ENCODE measurements at places on chromosomes 1 and 21. TPM values are rescaled to one million over a fixed set of nuclear protein-coding genes. Genes with fewer than 3 reads are reported as not detected.

DNA sequence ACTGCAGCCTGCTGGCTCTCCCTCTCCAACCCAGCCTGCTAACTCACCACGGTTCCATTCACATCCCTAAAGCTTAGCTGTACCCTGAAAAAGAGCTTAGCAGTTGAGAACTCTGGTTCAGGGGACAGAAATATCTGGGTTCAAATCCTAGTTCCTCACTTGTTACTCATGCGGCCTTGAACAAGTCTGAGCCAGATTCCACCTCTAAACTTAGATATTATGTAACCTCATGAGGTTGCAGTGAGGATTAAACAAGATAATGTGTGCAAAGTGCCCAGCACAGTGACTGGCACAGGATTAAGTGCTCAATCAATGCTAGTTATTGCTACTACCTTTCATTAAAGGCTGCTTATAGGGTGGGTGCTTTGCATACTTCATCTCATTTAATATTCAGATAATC is 41.3 kb upstream of the DHCR24 start:
- H3K27me3 ChIP-seq, result no peaks in the 10 kb centered on the region
- H3K4me3 ChIP-seq, result no peak overlapping the region
- H3K4me1 ChIP-seq, result no peaks in the 10 kb centered on the region
- no peak for DNase-seq
- no peak overlapping the region for H3K27ac ChIP-seq
- H3K36me3 ChIP-seq, result no peaks in the 10 kb centered on the region

- no peaks in the 10 kb centered on the region for H3K27me3 ChIP-seq
- DNase-seq, result peak; percentile 34
- H3K4me3 ChIP-seq, result no peak overlapping the region
- H3K36me3 ChIP-seq, result peaks cover 37% of the 10 kb centered on the region
- peak overlapping the region; percentile 46 for H3K27ac ChIP-seq
These were observed 36.8 kb upstream of the PODN start for GRCh38 chr1:53025034-53025768.

GRCh38 chr1:114690148-114690547 is 5.2 kb downstream of the AMPD1 start:
- no peak overlapping the region for H3K4me3 ChIP-seq
- no peak overlapping the region for H3K27ac ChIP-seq
- DNase-seq, result no peak
- no peaks in the 10 kb centered on the region for H3K36me3 ChIP-seq
- no peaks in the 10 kb centered on the region for H3K4me1 ChIP-seq

Gene BARHL2
- polyA plus RNA-seq, result not detected

Gene KCNA3
- polyA plus RNA-seq, result 0.81 TPM

DNA sequence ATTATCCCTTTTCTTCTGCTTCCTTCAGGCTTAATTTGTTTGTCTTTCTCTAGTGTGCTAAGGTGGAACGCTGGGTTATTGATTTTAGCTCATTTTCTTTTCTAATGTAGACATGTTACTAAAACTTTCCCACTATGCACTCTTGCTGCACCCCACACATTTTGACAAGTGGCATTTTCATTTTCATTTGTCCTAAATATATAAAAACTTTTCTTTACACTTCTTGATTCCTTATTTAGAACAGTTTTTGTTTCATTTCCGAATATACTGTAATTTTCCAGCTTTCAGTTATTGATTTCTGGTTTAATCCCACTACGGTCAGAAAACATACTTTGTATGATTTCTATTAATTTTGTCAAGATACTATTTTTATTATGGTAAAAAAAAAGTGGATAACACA is 25.3 kb downstream of the SH3BP5L start:
- no peak for DNase-seq
- H3K4me3 ChIP-seq, result no peak overlapping the region
- H3K27me3 ChIP-seq, result no peaks in the 10 kb centered on the region
- no peak overlapping the region for H3K27ac ChIP-seq
- H3K36me3 ChIP-seq, result no peaks in the 10 kb centered on the region
- H3K4me1 ChIP-seq, result no peaks in the 10 kb centered on the region

DNA sequence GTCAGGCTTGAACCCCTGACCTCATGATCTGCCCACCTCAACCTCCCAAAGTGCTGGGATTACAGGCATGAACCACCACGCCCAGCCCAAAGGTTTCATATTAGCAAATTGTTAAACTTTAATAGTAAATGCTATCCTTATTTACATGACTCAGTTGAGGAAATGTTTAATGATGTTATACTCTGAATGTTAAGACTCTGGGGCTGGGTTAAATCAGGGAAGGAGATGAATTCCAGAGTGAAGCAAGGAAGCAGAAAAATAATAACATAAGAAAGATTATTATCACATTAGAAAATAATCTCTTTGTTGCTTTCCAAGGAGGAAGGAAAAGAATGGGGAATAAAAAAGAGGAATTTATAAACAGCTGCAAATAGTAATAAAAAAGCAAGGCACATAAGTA is 105.3 kb downstream of the PTGS2 start:
- no peak for DNase-seq
- H3K27ac ChIP-seq, result no peak overlapping the region
- no peaks in the 10 kb centered on the region for H3K27me3 ChIP-seq
- no peak overlapping the region for H3K4me3 ChIP-seq
- no peaks in the 10 kb centered on the region for H3K36me3 ChIP-seq

Gene SYT14
- 0.16 TPM for polyA plus RNA-seq

- H3K27ac ChIP-seq, result no peak overlapping the region
- H3K27me3 ChIP-seq, result peaks cover 91% of the 10 kb centered on the region
- no peak for DNase-seq
- no peaks in the 10 kb centered on the region for H3K4me1 ChIP-seq
These were observed 9.8 kb downstream of the SAMD11 start for GRCh38 chr1:933603-933940.

DNA sequence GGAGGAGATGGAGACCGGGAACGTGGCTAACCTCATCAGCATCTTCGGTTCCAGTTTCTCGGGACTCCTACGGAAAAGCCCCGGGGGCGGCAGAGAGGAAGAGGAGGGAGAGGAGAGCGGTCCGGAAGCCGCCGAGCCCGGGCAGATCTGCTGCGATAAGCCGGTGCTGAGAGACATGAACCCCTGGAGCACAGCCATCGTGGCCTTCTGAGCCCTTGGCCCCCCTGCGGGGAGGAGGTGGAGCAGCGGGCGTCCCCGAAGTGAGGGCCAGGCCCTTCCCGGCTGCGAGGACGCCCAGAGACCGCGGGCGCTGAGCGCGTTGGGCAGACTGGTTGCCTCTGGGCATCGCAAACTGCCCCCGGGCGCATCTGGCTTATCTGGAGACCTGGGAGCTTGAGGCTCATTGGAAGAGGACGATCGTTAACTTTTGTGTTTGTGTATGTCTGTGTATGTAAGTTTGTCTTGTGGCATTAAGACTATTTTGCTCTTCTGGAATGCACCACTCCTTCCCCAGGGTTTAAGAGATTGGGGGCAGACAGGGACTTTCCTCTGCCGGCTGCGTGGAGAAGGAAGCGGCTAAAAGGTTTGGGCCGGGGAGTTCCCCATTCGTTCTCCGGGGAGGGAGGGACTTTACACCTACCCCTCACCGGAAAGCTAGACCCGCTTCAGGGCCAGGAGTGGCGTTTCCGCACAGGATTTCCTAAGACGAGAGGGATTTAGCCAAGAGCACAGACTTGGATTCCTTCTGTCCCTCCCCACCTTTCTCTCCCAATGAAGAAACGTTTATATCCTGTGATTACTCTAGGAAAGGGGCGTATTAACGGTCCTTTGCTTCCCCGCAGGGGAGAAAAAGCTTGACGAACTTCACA is 1.4 kb downstream of the IER5 start:
- DNase-seq, result peak; percentile 80
- peaks cover 65% of the 10 kb centered on the region for H3K4me1 ChIP-seq

Gene SHISAL2A
- polyA plus RNA-seq, result 0.70 TPM

- H3K4me3 ChIP-seq, result no peak overlapping the region
- H3K36me3 ChIP-seq, result no peaks in the 10 kb centered on the region
- H3K27me3 ChIP-seq, result no peaks in the 10 kb centered on the region
These were observed 651.0 kb downstream of the SMYD3 start for GRCh38 chr1:245855846-245856730.

Gene NOTCH2
- 69.1 TPM for polyA plus RNA-seq
